Activated T-helper 2 cell treated with anti-CD3 and anti-CD28 coated beads, Interferon-gamma antibody, Interleukin-2, Interleukin-4, amounts not matched to agents 10 μg/mL and 5 μg/mL and 100 μg/mL, durations not matched to agents 14 hours and 24 hours and 36 hours (primary cell): ENCODE measurements at places on chromosomes 11 and 22. TPM values are rescaled to one million over a fixed set of nuclear protein-coding genes. Genes with fewer than 3 reads are reported as not detected.

DNA sequence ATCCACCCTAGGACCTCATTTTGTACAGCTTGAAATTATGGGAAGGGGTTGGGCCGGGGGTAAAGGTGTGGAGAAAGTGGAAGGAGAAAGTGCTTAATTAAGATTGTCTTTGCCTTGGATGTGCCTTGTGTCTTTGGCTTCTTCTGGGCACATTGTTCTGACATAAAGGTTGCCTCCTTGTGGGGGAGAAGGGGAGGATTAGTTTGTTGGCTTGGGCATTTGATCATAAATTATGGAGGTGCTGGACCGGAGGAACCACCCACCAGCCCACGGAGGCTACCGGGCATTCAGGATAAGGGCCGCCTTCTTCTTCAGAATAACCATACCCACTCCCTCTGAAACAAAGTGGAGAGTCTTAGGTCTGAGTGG, 1.3 kb downstream of the PAFAH1B2 start:
- peaks cover 3% of the 10 kb centered on the region for H3K27me3 ChIP-seq
- H3K4me1 ChIP-seq = peaks cover 41% of the 10 kb centered on the region
- DNase-seq = no peak
- H3K27ac ChIP-seq = peak overlapping the region; percentile 95
- peak overlapping the region; percentile 100 for H3K4me3 ChIP-seq

DNA sequence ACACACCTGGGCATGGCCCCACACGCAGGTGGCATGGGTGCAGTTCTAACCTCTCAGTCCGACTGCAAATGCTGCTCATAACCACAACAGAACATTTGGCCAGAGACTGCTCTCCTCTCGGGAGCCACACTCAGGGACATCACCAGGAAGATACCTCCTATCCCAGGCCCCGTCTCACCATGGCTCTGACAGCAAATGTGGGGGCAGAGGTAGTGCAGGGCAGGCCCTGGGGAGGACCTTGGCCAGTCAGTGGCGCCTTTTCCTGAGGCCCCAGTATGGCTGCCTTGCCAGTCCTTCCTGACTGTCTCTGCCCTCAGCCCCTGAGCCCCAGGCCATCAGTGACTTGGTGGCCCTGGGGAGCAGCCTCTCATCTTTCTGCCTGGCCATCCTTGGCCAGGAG, 2.8 kb downstream of the KRTAP5-6 start:
- H3K27ac ChIP-seq = no peak overlapping the region
- H3K4me1 ChIP-seq = peaks cover 11% of the 10 kb centered on the region
- no peak overlapping the region for H3K4me3 ChIP-seq
- no peaks in the 10 kb centered on the region for H3K36me3 ChIP-seq

The EHF gene
- total RNA-seq = not detected in 2 replicates

The CD6 gene
- total RNA-seq = 308 and 327 TPM in 2 replicates
